ENCODE measurements at places on chromosomes 12 and 14.

DNA sequence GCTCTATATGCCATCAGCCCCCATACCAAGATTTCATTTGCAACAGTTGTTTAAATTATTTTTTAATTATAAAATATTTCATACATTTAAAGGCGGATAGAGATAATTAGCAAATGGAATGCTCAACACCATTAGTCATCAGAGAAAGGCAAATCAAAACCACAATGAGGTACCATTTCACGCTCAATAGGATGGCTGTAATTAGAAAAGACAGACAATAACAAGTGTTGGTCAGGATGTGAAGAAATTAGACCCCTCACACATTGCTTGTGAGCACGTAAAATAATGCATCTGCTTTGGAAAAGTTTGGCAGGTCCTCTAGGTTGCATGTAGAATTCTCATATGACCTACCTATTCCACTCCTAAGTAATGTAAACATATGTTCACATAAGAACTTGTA is 35.3 kb upstream of the EPS8 start:
- H3K27ac ChIP-seq, result no peak overlapping the region
- no peak for DNase-seq
- H3K36me3 ChIP-seq, result no peaks in the 10 kb centered on the region
- H3K4me3 ChIP-seq, result no peak overlapping the region

- H3K27me3 ChIP-seq, result no peaks in the 10 kb centered on the region
- H3K27ac ChIP-seq, result no peak overlapping the region
- no peak overlapping the region for H3K4me3 ChIP-seq
- H3K4me1 ChIP-seq, result no peaks in the 10 kb centered on the region
These were observed 5.8 kb upstream of the TMEM63C start for GRCh38 chr14:77175843-77176242.

GRCh38 chr14:30223385-30223785 is 295.7 kb upstream of the PRKD1 start:
- H3K4me3 ChIP-seq, result no peak overlapping the region
- H3K36me3 ChIP-seq, result no peaks in the 10 kb centered on the region
- H3K27me3 ChIP-seq, result no peaks in the 10 kb centered on the region
- DNase-seq, result no peak
- H3K4me1 ChIP-seq, result no peaks in the 10 kb centered on the region

DNA sequence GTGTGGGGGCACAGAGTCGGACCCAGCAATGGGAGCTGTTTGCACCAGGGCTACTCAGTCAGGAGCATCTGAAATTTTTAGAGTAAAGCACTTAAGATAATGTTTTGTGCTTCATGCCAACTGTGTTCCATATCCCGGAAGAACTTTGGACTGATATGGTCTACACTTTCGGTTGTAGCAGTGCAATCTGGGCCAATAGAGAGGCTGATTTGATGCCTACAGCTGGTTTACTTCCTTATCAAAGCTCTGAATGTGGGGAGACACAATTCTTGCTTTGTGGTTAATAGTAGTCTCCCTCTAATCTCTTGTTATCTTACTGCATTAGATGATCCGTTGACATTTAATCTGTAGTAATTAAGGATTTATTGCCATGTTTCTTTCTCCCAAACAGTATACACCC is 7.8 kb upstream of the VDR start:
- no peak overlapping the region for H3K4me3 ChIP-seq
- no peaks in the 10 kb centered on the region for H3K27me3 ChIP-seq
- no peak overlapping the region for H3K27ac ChIP-seq
- no peak for DNase-seq

DNA sequence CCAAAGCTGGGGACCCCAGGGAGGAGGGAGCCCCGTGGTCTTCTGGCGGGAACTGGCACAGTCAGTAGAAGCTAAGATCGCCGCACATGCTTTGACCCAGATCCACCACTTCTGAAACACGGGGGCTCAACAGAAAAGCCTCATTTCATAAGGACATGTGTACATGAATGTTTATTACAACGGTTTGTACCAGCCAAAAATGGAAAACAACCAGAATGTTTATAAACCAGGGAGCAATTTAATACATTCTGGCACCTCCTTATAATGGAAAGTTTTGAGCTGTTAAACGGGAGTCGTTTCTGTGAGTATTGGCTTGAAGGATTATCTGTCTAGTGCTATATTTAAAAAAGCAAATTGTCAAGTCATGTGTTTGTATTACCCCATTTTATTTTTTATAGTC is 7.3 kb upstream of the TMEM179 start:
- no peaks in the 10 kb centered on the region for H3K36me3 ChIP-seq
- H3K4me3 ChIP-seq, result no peak overlapping the region
- no peaks in the 10 kb centered on the region for H3K27me3 ChIP-seq

Measured in testis (tissue), 5 donors.